ENCODE measurements at places on chromosomes 12 and 14.

DNA sequence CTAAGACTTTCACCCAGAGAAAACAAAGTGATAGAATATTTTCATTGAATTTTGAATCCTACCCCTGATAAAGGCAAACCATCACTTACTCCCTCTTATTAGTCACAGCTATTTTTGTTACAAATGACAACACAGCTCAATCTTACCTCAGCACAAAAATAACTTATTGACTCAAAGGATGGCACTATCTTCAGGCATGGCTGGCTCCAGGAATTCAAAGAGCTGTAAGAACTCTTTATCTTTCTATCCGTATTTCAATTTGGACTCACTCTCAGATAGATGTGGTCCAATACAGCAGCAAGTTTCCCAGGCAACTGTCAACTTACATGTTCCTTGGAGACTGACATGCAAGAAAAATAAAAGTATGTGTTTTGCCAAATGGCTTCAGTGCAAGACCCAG, 709.4 kb upstream of the MDGA2 start:
- DNase-seq: no peak

- no peak for DNase-seq
These were observed 92.6 kb upstream of the MAP1LC3B2 start for GRCh38 chr12:116466536-116466935.

GRCh38 chr14:73861073-73861472, 9.4 kb downstream of the PTGR2 start:
- DNase-seq: no peak

- no peak for DNase-seq
These were observed 115.2 kb downstream of the BMP4 start for GRCh38 chr14:53841109-53842099.

DNA sequence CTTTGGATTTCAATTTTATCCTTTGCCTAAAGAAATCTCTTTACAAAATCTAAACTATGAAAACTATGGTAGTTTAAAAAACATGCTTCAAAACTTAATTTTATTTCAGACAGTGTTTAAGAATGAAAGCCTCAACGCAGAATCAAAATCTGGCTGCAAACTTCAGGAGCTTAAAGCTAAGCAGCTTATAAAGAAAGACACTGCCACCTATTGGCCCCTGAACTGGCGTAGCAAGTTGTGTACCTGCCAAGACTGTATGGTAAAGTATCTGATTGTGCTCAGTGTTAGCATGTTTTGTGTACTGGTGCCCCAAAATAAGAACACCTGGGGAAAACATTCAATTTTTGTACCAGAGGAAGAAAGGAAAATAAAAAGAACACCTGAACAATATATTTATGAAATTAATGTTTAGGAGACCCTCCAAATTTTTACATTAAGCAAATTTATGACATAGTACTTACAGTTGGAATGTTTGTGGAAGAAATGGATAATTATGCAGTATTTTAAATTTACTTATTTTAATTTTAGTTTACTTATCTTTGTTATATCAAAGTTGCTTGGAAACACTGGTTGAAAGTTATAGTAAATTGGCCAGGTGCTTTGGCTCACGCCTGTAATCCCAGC, 12.2 kb downstream of the UBR7 start:
- peak; percentile 75 for DNase-seq

DNA sequence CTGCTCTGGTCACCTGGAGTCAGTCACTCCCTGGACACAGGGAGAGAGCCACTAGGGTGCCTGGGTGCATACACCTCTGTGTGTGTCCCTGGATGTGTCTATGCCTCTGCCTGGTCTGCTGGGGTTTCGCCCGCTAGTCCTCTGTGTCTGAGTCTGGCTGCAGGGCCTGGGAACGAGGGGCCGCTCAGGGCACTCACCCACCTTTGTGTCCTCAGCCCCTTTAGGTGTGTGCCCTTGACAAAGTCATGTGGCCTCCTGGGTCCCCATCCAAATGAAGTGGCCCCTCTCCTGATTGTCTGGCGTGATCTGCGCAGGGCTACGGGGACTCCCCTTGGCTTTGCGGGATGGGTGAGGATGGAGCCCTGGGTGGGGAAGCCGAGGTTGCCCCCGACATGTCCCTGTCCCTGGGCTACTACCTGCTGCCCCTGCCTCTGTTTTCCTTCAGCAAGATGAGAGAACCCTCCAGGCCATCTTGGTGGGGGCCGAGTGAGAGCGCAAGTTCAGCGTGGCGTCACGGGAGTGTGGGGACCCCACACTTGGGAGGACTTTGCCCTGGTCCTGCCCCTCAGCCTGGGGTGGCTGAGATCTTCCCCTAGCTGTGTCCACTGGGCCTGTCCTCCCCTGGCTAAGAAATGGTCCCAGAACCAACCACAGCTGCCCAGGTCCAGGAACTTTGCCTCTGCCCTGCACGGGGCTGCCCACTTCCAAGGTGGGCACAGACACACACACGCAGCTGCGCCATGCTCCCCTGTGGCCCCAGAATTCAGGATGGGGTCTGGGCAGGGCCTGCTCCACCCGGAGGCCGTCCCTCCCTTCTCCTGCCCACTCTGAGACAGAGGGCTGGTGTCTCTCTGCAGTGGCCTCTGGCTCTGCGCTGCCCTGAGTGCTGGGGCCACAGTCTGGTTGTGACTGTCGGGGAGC, 2.7 kb upstream of the AHNAK2 start:
- DNase-seq: no peak

Measured in NCI-H69 (cell line).